ENCODE measurements at places on chromosomes 2 and 18. TPM values are rescaled to one million over a fixed set of nuclear protein-coding genes. Genes with fewer than 3 reads are reported as not detected.

The PDCD1 gene
- total RNA-seq = not detected

The KCNS3 gene
- total RNA-seq = 1.1 TPM

The KCNE4 gene
- 0.69 TPM for total RNA-seq

The FAM117B gene
- total RNA-seq = 2.4 TPM

The ITPRIPL1 gene
- not detected for total RNA-seq

The CFC1B gene
- total RNA-seq = not detected

The TRIP12 gene
- 93.3 TPM for total RNA-seq

The CNRIP1 gene
- total RNA-seq = 2.2 TPM

The LHCGR gene
- total RNA-seq = not detected

The ABCG8 gene
- total RNA-seq = not detected

The TMEM178A gene
- 0.29 TPM for total RNA-seq

The ANKRD29 gene
- 17.4 TPM for total RNA-seq

The TDRD15 gene
- total RNA-seq = not detected

The TCF7L1 gene
- total RNA-seq = 9.9 TPM

The AQP4 gene
- not detected for total RNA-seq

The CHCHD5 gene
- 67.2 TPM for total RNA-seq

The RNF144A gene
- total RNA-seq = 10.0 TPM

The ANKRD62 gene
- total RNA-seq = not detected

The MTCL1 gene
- total RNA-seq = 63.1 TPM

The IL18R1 gene
- 0.72 TPM for total RNA-seq

The RBBP8 gene
- total RNA-seq = 23.8 TPM

The ZSWIM2 gene
- not detected for total RNA-seq

The REG3G gene
- total RNA-seq = not detected

The ACVR1C gene
- 0.05 TPM for total RNA-seq

The COL4A4 gene
- total RNA-seq = 2.4 TPM

The SCYGR8 gene
- not detected for total RNA-seq

The ITGA6 gene
- 58.2 TPM for total RNA-seq

The KLF11 gene
- total RNA-seq = 3.8 TPM

The TUBB8B gene
- total RNA-seq = not detected

The CAPN10 gene
- total RNA-seq = 25.9 TPM

The RAB31 gene
- total RNA-seq = 18.1 TPM
